ENCODE measurements at places on chromosomes 16 and 17. TPM values are rescaled to one million over a fixed set of nuclear protein-coding genes. Genes with fewer than 3 reads are reported as not detected.

The GJD3 gene
- polyA plus RNA-seq, result not detected

The TPPP3 gene
- polyA plus RNA-seq, result 52.9 TPM

The CCL16 gene
- 0.18 TPM for polyA plus RNA-seq

The CLEC10A gene
- 1.1 TPM for polyA plus RNA-seq

The RSPRY1 gene
- 43.8 TPM for polyA plus RNA-seq

The WFIKKN1 gene
- polyA plus RNA-seq, result 0.83 TPM

The GABARAP gene
- 491 TPM for polyA plus RNA-seq

Data from left renal cortex interstitium (tissue), 4 donors.